ENCODE measurements at places on chromosomes 3 and 15.

DNA sequence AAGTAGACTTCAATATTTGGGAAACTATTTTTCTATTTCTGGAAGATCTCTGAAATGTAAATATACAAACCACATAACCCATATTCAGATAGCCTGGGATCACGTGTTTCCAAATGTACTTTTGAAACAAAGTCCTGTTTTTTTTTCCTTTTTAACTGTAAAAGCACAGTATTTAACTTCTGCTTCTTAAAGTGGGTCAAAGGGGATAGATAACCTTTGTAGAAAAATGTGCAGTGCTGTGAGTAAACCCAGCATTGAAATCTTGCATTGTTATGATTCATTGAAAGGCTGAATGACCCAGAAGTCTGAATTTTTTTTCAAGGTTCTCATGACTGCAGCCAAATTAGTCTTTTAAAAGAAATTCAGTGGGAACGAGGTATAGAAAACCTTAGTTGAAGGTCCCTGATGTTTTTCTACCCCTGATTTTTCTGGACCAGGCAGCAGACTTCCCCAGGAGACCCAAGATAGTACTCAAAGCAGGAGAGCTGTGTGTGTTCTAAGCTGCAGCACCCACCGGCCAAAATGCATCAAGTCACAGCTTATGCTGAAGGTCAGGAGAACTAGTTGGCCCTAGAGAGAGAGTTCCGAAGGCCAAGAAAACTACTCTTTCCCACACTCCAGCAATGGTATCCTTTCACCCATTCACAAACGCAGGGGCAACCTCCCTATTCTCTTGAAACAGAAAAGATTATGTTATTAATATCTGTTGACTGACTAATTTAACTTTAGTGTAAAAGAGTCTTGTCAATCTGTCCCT, 43.6 kb upstream of the APH1B start:
- DNase-seq: no peak

DNA sequence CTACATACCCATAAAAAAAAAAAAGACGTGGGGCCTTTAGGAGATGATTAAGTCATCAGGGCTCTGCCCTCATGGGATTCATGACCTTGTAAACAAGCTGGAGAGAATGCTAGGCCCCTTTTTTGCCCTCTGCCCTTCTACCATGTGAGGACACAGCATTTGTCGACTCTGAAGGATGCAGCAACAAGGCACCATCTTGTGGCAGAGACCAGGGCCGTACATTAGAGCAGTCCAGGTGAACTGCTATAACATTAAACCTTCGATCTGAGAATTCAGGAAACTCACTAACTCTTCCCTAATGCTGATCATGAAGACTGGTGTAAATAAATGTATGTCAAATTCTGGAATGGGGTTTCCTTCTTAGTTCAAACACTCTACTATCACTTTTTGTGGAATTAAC, 30.7 kb upstream of the SIAH2 start:
- no peak for DNase-seq

GRCh38 chr3:184110316-184110725, 13.5 kb downstream of the HTR3E start:
- no peak for DNase-seq

DNA sequence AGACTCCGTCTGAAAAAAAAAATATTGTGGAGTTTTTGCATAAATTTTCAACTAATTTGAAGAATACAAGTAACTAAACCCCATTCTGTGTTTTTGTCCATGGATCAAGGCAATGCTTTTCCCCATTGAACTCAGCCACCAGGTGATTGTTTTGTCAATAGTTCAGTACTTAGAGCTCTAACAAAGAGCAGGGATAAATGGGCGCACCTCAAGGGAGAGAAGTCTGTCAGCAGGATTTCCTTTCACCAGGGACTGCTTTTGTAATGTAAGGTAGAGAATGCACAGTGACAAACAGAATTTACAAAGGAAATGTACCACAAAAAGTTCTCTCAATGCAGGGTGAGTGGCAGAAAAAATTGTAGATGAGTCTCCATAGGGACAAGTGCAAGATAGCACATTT, 10.8 kb upstream of the ATP13A5 start:
- no peak for DNase-seq

- no peak for DNase-seq
These were observed 3.9 kb downstream of the PRKCD start for GRCh38 chr3:53164911-53165310.

DNA sequence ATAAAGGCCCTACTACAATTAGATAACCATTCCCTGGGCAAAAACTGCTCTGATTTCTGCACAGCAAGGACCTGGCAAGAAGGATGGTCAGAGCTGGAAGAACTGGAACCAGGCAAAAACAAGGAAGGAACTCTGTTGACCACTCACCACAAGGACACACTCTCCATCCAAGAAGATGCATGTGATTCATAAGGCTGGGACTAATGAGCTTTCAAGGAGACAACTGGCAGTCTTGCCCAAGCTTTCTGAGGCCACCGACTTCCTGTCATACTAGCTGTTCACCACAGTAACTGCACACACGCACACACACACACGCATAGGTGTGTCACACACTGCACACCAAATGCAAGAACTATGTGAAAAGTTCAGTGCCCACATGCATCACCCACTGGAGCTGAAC, 256.6 kb downstream of the OCA2 start:
- no peak for DNase-seq

GRCh38 chr15:46080016-46080415, 445.2 kb downstream of the SQOR start:
- no peak for DNase-seq

DNA sequence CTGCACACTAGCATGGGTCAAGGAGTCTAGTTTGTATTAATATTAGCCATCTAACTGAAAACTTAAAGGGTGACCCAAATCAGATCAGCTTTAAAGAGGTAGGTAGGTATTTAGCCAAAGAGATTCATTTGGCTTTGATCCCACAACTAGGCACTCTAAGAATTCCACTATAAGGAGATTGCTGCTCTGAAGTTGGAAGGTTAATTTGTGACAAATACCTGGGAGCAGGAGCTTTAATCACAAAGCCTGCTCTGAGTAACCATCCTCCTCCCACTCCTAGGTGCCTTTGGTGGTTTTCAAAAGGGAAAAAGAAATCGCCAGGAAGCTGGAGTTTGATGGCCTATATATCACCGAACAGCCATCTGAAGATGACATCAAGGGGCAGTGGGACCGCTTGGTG, 120.3 kb upstream of the CHRM5 start:
- DNase-seq: no peak

DNA sequence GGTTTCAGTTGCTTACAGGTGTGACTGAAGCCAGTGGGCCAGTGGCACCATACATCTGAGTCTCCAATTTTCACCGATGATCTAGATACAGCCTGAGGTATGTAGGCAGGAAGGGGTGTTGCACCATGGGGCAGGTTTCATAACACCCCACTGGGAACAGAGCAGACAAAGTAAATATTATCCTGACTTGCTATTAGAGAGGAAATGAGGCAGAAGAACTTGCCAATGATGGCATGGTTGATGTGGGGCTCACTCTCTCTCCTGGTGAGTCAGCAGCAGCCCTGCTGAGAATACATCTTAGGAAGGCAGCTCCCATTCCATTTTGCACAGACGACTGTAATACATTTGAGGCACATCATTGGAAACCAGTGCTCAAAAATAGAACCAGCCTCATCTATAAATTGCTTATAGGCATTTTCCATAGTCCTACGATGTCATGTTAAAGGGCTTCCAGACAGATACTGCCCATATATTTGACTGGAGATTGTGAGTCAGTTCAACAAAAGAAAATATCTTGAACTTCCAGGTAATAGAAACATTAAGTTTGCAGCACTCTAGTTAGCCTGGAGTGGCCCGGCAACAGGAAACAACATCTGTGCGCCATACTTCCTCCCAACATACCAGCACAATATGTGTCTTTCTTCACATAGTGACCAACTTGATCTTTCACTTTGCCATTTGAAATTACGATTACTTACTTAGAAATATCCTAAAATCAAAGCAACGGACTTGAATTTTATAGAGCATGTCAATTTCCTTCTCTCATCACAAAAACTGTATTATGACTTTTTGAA, 175.5 kb downstream of the NECTIN3 start:
- no peak for DNase-seq

- no peak for DNase-seq
These were observed 123.2 kb downstream of the IGF1R start for GRCh38 chr15:98771541-98771940.

- no peak for DNase-seq
These were observed 316.1 kb downstream of the TLE3 start for GRCh38 chr15:69781411-69782125.

DNA sequence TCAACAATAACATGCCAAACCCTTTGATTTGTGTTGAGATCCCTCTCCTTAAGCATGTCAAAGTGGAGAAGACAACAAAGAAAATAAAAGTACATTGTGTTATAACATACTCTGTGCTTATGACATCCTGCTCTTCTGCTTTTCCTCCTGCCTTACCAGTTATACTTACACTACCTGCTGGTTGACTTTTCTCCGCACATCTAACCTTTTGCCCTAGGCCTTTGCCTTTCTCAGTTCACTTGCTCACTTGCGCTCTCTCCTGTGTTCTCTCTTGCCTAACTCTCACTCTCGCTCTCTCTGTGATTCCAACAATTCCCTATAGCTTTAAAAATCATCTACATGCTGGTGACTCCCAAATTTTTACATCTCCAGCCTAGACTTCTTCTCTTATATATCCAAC, 5.7 kb downstream of the DNAH12 start:
- DNase-seq: no peak

DNA sequence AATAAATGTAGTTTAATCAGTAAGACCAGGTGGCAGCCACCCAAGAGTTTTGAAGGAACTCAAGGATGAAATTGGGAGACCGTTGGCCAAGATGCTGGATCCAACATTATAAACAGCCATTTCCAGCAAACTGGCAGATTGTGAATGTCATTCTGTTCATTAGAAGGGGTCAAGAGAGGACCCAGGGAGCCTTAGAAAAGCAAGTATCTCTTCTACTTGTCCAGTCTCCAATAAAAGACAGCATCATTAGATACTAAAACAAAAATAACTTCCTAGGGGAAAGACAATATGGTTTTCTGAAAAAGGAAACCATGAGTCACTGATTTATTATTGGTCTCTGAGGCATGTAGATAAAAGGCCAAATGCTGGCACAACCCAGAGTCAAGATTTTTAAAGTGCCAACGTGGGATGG, 67.9 kb downstream of the GADL1 start:
- no peak for DNase-seq

- DNase-seq: no peak
These were observed 39.1 kb downstream of the DHX36 start for GRCh38 chr3:154285221-154285620.

GRCh38 chr15:57158589-57158988, 217.7 kb upstream of the CGNL1 start:
- DNase-seq: peak; percentile 55

DNA sequence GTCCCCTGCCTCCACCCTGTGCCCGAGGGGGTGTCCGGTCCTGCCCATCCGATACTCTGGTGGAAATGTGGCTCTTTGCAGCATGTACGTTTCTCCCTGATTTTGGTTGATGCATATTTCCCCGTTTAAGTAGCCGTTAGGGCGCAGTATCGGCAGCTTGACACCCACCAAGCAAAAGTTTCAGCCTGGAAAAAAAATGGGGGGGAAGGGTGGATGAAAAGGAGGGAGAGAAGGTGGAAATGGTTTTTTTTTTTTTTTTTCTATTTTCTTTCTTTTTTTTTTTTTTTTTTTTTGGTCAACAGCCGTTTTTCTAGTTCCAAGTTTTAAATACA, 1.3 kb downstream of the RAP2B start:
- no peak for DNase-seq

DNA sequence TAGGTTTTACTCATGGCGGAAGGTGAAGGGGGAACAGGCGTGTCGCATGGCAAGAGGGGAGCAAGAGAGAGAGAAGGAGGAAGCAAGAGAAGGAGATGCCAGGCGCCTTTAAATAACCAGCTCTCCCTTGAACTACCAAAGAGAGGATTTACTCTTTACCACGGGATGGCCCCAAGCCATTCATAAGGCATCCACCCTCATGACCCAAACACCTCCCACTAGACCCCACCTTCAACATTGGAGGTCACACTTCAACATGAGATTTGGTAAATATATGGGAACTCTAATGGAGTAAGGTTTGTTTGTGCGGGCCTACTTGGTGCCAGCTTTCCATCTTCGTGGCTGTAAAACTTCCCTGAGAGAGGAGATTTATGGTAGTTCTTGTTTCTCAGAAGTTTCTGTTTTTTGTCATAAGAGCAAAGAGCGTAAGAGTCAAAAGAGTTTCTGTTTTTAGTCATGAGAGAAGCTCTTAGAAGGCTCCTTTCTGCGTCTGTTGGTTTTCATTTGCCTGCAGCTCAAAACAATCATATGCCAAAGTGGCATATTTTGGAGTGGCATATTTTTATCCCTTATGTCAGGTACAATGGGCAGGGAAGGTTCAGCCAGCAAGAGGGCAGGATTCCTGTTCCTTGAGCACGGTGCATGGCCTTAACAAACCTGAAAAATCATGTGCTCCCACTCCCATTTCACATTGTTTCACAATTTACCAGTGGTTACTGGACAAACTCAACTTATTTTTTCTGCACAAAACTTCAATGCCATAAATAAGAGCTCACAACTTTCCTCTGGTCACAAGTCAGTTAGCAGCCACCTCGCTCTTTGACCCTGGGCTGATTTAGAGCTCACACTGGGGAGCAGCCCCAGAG, 12.5 kb downstream of the PML start:
- no peak for DNase-seq

- no peak for DNase-seq
These were observed 83.8 kb downstream of the PTPRG start for GRCh38 chr3:61645148-61645547.

- DNase-seq: no peak
These were observed 35.2 kb upstream of the SIAH2 start for GRCh38 chr3:150798122-150798618.

GRCh38 chr15:74240002-74240568, 4.0 kb downstream of the CCDC33 start:
- DNase-seq: peak; percentile 91

DNA sequence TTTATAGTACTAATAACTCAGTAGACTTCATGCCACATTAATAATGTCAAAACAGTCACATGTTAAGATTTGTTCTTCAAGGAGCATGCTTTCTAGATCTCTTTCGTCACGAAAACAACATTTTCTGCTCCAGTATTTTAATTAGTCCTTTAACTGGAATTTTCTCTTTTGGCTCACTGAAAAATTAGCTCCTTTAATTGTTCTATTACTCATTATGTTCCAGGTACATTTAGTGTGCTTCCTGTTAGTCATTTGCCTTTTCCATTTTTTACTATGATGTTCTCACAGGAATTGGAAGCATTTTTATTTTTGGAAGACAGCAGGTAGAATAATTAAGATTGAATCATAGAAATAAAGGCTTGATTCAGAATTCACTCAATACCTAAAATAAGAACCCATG, 111.2 kb downstream of the SLC9A9 start:
- no peak for DNase-seq

- no peak for DNase-seq
These were observed 163.3 kb downstream of the MEX3B start for GRCh38 chr15:81882504-81882903.

DNA sequence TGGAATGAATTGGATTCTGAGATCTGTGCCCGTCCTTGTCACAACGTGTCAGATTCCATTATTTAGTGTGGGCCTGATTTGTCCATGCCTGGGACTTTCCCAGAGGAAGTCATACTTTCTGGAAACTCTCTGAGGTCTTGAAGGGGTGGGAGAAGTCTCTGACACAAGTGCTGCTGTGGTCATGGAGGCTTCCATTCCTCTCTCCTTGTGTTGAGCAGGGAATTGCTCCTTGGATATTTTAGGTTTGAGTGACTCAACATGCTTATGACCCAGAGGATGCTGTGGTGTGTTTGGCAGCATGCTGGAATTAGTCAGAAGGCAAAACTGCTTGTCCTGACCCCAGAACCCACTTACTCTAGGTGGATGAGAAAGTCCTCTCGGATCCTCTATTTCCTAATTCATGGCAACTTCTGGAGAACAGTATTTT, 132.1 kb downstream of the LPP start:
- no peak for DNase-seq

GRCh38 chr3:46183330-46183729, 24.8 kb downstream of the CCR1 start:
- no peak for DNase-seq
